Sigmoid colon (tissue), 7 donors: ENCODE measurements at places on chromosomes 4 and X. TPM values are rescaled to one million over a fixed set of nuclear protein-coding genes. Genes with fewer than 3 reads are reported as not detected.

CACNA1F gene
- polyA plus RNA-seq: 0.70 TPM

DNA sequence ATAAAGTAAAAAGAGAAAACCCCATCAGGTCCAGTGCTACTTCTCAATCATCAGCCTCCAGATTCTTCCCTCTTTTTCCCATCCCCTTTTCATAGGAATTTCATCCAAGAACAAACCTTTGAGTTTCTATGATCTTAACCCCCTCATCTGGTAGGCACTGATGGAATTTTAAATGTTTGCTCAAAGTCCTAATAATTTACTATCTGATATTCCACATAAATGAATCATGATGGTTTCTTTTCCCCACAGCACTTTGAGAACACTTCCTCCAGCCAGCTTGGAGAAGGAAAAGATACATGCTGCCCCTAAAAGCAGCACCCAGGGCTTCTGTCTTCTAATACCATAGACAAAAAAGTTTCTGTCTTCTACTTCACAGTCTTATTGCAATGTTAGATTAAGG lies 19.4 kb upstream of the KLHL8 start:
- DNase-seq: no peak

- DNase-seq: no peak
Observed at GRCh38 chr4:184217634-184218033, at the start of gene ENPP6. Gene ENPP6, minus strand, starts transcription at chr4:184217873. Its CDS starts 54 bp downstream, at chr4:184217819.

DNA sequence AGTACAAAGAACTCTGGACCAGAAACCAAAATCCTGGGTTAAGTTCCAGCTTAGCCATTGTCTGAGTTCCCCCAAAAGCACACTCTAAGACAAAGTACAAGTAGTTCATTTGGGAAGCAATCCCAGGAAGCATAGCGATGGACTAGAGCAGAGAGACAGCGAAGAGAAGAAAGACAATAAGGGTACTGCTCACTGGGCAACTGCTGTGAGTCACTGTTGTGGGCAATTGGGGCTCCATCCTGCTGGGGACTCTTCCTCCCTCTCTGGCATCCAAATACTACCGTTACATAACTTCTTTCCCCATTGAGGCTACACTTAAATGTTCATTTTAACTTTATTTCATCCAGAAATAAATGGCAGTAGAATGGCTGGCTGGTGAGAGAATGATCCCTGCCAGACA lies 14.1 kb downstream of the SRPX start:
- DNase-seq: no peak

DNA sequence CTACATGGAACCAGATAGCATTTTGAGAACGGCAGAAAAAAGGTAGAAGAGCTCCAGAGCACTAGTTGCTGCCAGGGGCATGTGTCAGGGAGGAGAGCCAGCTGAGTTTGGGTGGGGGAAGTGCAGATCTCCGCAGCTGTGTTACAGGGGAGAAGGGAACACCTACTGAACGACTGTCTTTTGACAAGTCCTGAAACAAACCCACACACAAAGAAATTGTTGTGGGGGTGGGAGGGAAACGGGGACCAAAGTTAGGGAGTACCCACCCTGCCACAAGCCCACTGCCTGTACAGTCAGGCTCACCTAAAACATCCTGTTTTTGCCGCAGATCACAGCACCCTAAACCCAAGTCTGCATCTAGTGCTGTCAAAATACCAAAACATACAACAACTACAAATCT lies 55.5 kb downstream of the LEF1 start:
- DNase-seq: no peak

DNA sequence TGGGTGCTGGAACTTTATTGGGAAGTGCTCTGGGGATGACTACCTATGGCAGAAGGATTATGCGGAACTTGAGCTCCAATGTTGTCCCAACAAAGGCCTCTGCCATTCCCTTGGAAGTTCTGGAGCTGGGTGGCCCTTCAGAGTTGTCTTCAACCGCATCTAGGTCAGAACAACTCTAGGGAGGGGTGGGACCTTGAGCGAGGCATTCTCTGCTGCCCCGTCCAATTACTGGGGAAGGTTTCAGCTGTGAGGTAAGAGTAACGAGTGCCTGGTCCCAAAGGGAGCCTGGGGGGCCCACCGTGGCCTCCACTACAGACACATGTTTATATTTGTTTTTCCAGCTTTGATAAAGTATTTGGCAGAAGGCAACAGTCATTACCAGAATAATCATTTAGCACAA lies 79.4 kb downstream of the MAOA start:
- no peak for DNase-seq

DNA sequence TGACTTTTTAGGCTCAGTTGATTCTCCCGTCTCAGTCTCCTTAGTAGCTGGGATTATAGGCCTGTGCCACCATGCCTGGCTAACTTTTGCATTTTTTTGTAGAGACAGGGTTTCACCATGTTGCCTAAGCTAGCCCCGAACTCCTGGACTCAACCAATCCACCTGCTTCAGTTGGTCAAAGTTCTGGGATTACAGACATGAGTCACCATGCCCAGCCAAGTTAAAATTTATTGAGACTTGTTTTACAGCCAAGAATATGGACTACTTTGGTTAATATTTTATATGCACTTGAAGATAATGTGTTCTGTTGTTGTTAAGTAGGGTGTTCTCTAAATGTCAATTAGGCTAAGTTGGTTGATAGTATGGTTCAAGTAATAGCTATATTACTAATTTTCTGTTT lies 58.7 kb downstream of the CYTL1 start:
- no peak for DNase-seq

DNA sequence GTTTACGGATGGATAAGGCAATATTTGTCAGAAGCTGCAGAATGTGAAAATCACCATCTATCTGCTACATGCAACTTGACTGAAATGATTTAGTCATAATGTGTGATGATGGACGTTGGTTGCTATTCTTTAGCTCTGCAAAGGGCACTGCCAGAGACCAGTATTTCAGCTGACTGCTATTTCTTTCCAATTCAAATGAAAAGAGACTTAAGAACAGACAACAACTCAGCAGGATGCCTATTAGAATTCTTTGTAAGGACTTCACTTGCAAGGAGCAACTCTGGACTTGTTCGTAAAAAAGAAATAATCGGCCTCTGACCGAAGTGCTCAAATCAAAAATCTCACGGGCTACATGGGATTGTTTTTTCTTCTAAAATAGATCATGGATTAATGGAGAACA lies 262.7 kb downstream of the DHX15 start:
- no peak for DNase-seq

- no peak for DNase-seq
Observed at GRCh38 chrX:73478961-73479360, 32.1 kb downstream of the CDX4 start.

- DNase-seq: no peak
Observed at GRCh38 chrX:23900220-23900797, 7.4 kb downstream of the APOO start.
